ENCODE measurements at places on chromosomes 2 and 18.
A peak's percentile ranks its signal among the peaks of the same experiment; 100 is the strongest.

DNA sequence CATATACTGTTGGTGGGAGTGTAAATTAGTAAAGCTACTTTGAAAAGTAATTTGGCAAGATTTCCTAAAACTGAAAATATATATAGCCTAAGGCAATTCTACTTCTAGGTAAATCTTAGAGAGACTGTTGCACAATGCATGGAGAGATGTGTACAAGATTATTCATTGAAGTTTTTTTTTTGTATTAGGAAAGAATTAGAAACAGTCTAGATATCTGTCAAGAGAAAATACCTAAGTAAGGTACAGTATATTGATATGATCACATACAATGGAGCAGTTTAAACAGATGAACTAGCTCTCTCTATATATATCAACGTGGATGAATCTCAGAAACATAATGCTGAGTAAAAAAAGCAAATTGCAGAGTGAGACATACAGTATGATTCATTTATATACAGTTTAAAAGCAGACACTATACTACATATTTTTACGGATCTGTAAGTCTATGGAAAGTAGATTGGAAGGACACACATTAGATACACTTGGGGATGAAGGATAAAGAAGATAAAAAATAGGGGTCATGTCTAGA lies 59.3 kb upstream of the ACVR1 start:
- DNase-seq = no peak

GRCh38 chr18:78378983-78379382 lies 600.6 kb upstream of the SALL3 start:
- DNase-seq = no peak

DNA sequence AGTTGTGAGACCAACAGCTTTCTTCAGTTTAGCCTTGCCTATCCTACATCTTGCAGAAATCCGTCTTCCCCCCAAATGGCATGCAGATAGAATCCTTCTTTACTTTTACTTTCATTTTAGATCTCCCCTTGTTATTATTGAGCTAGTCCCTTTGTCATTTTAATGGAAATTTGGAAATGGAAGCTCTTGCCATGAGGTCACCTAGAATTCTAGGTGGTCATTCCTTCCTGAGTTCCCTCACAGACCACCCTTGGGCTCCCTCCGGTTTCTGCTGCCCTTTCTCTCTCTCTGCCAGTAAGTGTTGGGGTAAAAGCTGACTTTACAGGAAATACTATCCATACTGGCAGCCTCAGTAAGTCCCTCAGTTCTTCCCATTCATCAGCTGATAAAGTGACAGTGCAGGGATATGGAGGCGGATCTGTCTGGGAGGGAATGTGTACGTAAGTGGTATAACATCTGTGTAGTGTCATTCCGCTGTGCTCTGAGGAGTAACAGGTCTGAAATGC lies 30.2 kb downstream of the ARHGAP25 start:
- no peak for DNase-seq

GRCh38 chr2:10195278-10196109 lies 73.0 kb downstream of the RRM2 start:
- no peak for DNase-seq

DNA sequence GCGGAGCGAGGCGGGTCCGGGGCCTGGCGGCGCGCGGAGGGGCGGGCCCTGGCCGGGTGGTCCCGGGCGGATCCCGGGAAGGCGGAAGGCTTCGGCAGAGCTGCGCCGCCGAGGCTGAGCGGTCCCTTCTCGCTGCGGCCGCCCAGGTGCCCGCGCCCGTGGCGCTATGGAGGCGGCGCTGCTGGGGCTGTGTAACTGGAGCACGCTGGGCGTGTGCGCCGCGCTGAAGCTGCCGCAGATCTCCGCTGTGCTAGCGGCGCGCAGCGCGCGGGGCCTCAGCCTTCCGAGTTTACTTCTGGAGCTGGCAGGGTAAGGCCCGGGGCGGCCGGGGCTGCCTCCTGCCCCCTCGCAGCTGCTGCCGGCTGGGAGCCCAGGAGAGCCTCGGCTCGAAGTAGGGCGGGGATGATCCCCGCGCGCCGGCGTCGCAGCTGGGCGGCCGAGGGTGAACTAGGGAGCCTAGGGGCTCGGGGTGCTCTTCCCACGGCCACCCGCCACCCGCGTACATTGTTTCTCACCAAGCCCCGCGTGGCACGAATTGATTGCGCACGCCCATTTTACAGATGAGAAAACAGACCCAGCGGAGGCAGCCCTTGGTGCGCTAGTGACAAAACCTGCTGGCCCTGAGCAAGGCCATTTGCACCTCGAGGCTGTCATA lies at the start of gene SLC66A3:
Gene SLC66A3, plus strand, starts transcription at position 87 of the 655 bp plus-strand sequence. Its CDS starts 80 bp downstream, at position 167.
- DNase-seq = peak; percentile 82

DNA sequence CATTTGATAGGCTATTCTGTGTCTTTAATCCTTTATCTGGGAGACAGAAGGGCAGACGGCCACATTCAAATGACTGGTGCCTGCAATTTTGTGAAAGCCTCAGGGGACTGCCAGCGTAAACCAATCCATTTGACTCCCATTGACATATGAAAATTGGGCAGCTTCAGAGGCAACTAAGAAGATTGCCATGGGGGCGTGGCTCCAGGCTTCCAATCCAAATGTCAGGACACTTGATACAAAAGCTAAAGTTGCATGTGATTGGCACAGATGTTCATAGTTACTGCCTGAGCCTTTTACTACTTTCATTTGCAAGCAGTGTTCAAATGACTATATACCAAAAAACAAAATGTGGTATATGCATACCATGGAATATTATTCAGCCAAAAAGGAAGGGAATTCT lies 42.0 kb downstream of the SPC25 start:
- no peak for DNase-seq

GRCh38 chr2:178380763-178381162 lies 70.2 kb downstream of the PRKRA start:
- no peak for DNase-seq

DNA sequence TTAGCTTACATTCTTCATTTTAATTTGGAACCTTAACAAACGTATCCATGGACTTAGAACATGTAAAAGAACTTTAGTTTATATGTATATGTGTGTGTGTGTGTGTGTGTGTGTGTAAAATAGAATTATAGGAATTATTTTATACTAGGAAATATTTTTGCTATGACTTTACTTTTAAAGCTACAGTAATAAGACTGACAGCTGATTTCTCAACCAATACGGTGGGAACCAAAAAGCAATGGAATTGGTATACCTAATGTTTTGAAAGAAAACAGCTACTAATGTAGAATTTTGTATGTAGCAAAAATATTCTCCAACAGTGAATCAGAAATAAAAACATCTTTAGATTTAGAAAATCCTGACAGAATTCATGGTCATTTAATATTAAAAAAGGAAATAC lies 146.5 kb upstream of the ARL4C start:
- no peak for DNase-seq

DNA sequence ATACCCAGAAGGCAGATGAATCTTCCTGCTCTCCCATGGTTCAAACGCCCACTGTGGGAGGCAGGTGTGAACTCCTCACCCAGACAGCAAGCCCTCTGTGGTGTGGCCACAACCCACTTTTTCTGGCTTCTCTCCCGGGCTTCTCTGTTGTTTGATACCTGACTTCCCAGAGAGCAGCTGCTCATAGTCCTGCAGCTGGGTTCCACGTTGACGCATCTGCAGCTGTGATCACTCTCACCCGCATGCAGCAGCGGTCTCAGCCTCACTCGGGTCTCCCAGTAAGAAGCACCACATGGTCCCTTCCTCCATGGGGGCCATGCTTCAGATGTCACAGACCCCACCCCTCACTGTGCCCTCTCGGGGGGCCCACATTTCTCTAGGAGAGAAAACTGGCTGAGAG lies 3.5 kb downstream of the ASPRV1 start:
- DNase-seq = no peak

- DNase-seq = peak; percentile 52
Observed at GRCh38 chr2:134393075-134393461, 139.2 kb downstream of the MGAT5 start.

All from HCEC 1CT (cell line).